ENCODE measurements at places on chromosomes 12 and 14.

GRCh38 chr14:74977901-74978385 lies 22.5 kb upstream of the PGF start:
- peak; percentile 63 for DNase-seq

DNA sequence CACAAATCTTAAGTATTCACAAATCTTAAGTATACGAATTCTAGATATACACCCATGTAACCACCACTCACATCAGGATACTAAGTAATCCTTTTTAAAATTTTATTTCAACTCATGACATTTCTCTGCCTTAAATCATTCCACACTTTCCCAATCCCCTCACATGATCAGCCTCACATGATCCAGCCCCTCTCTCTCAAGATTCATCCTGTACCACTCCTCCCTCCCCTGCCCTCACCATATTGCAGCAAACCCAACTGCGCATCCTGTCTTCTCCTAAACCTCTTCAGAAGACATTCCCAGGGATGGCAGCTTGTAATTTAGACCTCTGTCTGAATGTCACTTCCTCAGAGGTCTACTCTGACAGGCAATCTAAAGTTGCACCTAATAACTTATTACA lies 1.7 kb upstream of the EIF4B start:
- peak; percentile 45 for DNase-seq

DNA sequence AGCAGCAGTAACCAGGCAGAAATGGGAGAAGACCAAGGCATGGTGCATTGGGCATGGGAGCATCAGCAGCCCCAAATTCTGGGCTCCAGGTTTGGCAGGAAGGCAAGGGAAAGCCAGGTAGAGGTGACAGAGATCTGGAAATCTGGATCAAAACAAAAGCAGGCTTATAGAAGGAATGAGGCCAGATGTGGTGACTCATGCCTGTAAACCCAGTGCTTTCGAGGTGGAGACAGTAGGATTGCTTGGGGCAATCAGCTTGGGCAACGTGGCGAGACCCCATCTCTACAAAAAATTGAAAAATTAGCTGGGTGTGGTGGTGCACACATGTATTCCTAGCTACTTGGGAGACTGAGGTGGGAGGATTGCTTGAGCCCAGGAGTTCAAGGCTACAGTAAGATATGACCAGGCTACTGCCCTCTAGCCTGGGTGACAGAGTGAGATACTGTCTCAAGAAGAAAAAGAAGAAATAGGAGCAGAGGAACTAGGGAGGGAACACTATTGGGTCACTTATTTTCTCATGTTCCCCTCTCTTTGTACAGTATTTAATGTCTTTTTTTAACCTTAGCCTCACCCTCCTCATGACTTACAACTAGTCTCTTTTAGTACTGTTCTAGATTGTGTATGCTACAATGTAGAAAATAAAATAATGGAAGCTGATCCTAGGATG lies 25.1 kb downstream of the SLC4A8 start:
- DNase-seq = peak; percentile 30

DNA sequence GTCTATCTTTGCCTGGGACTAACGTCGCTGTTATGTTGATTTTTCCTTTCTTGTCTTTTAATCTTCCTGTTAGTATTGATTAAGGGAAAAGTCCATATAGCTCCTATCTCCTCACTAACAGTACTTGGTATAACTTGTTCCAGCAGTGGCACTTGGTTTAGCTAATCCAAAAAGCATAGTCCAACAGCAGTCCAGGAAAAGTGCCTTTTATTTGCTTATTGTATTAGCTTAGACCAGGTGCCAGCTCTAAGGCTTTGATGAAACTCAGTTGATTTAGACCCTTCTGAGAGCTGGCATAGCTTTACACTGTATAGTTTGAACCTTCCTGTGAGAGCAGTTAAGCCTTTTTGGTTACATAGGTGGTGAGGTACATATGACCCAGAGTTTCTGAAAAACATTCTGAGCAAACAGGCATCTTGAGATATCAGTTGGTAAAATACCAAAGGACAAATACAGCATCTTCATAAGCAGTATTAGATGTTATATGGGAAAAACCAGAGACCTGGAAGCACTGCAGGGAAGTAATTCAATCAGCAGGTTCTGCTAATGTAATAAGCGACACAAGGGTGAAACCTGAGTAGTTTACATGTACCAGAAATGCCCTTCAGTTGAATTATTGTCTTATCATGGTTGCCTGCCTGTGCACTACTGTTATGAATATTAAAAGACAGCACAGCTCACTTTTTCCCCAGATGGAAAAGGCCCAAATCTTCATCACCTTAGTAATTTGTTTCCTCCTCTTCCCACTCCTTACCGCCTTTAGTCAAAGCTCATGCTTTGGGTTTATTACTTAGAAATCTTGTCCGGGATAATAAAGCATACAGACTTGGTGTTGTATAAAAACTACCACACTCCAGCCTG lies 13.0 kb downstream of the PELI2 start:
- DNase-seq = no peak

- no peak for DNase-seq
Measured at GRCh38 chr14:99522025-99522401, 40.8 kb downstream of the CCNK start.

- DNase-seq = peak; percentile 52
Measured at GRCh38 chr12:9626291-9626690, 18.6 kb upstream of the KLRB1 start.

GRCh38 chr12:55700255-55701018 lies 7.3 kb downstream of the ITGA7 start:
- no peak for DNase-seq

- DNase-seq = no peak
Measured at GRCh38 chr12:97425380-97425779, 37.2 kb upstream of the RMST start.

- no peak for DNase-seq
Measured at GRCh38 chr14:64944041-64944440, 1.5 kb upstream of the GPX2 start.

DNA sequence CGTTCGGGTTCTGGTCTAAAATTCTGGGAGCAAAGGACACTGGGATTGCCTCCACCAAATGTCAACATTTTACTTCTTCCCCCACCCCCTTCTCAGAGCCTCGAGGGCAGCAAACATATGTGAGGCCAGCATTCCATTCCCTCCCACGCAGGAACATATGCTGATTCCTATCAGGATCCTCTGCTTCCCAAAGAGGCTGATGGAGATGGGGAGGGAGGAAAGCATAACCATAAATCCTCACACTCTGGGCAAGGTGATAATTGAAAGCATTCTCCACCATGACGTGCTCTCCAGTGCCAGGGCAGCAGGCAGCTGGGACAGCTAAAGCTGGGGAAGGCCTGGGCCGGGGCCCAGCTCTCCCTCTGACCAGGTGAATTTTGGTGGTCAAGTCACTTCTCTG lies 395.0 kb downstream of the ZFP36L1 start:
- DNase-seq = peak; percentile 87

DNA sequence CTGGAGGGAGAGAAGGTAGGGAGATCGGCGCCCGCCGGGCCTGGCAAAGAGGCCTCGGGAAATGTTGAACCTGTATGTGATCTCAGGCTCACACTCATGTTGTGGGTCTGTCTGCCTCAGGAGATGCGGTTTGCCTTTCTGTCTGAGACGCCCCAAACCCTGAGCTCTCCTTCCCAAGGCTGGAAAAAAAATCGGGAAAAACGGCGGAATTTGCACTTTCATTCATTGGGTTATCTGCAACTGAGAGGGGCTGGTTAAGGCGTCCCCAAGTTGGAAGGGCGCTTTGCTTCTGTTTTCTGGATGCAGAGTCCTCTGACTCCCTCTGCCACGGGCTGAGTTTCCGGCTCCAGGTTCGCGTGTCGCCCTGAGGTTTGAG lies 5.0 kb upstream of the HOXC9 start:
- DNase-seq = no peak

DNA sequence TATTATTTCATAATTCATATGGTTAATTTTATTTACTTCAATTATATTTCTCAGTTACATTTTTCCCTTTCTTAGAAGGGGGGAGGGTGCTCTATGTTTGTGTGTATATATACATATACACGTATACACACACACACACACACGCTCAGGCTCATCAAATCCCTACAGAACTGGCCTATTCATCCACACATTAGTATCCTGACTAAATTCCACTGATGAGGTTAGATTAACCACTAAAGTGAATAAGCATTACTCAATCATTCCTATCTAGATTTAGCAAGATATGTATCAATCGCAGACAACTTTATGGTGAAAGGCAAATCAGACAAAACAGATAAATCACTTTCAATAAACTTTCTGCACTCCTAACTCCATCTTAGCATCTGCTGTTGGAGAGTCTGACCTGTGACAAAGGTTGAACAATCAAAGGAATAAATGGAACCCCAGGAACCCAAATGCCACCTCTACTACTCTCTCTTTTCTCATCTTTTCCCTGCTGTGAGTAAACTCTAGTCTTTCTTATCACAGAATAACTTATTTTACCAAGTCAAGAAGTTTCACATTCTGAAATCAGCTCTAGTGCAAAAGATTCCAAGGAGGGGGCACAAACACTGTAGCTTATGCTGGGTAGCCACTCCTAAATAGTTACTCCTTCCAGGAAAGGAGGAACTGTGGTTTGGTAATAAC lies 67.6 kb downstream of the RALGAPA1 start:
- peak; percentile 20 for DNase-seq

DNA sequence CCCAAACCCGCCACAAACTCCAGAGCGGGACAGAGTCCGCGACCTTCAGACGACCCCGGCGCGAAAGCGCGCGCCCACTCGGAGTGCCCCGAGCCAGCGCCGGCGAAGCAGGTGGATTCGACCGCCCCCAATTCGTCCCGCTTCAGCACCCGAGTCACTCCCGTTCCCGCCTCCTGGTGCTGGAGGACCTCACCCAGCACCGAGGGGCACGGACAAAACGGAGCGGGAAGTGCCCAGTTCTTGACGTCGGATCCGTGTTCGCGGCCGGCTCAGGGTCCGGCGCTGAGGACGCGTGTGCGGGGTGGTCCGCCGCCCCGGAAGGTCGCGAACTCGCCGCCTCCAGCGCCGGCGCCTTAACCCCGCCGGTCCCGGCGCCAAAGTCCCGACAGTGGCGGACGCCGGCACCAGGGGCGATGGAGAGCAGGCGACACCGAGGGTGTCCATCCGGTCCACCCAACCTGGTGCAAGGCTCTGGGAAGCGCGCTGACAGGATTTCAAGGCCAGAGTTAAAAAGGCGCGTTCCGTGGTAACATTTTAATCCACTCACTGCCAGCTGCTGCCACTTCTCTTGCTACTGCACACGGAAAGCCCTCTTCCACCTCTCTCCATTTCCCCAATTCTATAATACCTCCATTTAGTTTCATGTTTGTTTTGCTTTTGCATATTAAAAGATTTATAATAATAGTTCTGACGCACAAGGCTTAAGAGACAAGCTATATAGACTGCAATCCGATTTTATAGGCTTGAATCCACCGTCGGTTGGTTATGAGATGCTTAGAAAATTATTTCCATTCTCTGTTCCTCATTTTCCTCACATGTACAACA lies 240.0 kb upstream of the CPNE8 start:
- DNase-seq = peak; percentile 20

DNA sequence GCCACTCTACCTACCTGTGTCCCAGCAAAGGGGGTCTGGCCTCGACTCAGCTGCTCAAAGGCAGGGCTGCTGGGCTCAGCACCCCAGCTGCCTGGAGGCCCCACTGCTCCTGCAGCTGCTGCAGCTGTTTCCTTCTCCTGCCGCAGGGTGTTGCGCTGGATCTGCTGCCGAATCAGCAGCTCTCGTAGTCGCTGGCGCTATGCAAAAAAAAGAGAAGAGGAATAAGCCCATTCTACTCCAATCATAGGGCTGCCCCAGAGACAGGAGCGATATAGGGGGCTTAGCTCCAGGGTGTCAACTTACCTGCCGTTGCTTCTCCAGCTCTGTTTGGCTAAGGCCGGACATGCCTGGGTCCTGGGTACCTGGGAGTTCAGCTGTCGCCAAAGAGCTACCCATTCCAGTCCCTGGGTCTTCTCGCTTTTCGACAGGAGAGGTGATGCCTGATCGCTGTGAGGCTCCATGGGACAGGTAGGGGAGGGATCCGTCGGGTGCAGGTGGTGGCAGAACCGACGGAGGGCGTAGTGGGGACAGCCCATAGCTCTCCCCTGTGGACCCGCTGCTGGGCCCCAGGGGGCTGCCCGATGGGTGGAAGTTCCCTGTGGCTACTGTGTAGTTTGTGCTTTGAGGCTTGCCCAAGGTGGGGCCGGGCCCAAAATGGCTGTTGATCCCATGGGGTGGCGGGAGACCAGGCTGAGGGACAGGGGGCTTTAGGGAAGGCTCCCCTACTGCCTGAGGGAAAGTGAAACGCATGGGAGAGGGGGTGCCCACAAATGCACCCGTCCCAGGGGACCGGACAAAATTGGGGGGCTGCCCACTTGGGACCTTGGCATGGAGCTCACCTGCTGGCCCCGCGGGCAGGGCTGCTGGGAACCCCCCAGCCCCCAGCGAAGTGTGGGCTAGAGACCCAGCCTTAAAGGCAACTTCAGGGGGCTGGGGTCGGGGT lies 20.9 kb downstream of the KMT2D start:
- DNase-seq = no peak

DNA sequence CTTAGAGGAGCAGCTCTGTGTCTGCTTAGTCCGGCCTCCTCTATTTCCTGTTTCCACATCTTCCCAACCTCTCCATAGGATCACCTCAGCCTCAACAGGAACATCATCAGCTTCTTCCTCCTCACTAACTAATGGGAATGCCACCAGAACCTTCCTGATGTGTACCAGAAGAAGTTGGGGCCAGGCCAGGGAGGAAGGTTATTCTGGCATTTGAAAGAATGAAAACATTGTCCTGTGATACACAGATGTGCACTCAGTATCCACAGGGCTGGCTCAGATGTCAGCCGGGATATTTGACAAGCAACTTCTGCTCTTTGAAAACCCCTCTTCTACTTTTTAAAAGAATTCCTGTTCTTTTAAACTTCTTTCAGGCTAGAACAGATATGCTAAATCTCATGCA lies 63.6 kb downstream of the TMEM30B start:
- DNase-seq = no peak

DNA sequence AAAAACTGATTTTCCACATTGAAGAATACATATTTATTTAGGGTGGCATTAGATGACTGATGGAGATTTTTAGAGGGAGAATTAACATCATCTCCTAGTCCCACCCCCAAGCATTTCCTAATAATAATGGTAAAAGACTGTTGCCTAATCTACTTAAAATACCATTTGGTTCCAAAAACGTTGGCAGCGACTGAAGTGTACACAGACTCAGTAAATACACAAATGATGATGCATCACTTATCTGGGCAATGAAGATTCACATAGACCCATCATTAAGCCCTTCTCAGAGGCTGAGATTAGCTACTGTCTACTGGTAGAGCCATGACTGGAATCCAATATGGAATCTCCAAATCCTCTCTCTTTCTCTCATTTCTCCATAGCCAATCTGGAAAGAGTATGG lies 18.2 kb downstream of the RTN1 start:
- peak; percentile 14 for DNase-seq

- no peak for DNase-seq
Measured at GRCh38 chr12:22437031-22437806, 102.7 kb upstream of the ST8SIA1 start.

GRCh38 chr12:112988224-112988623 lies 9.9 kb downstream of the OAS2 start:
- no peak for DNase-seq

- DNase-seq = no peak
Measured at GRCh38 chr14:56198438-56198837, 80.2 kb downstream of the PELI2 start.

- no peak for DNase-seq
Measured at GRCh38 chr14:100739306-100739705, 12.6 kb downstream of the DLK1 start.

Data from amniotic epithelial cell (primary cell).